Activated CD4-positive, alpha-beta T cell treated with anti-CD3 and anti-CD28 coated beads for 24 hours (primary cell): ENCODE measurements at places on chromosomes 2 and 18.

- DNase-seq, result no peak
Measured at GRCh38 chr18:12741351-12741750, 38.5 kb downstream of the PSMG2 start.

DNA sequence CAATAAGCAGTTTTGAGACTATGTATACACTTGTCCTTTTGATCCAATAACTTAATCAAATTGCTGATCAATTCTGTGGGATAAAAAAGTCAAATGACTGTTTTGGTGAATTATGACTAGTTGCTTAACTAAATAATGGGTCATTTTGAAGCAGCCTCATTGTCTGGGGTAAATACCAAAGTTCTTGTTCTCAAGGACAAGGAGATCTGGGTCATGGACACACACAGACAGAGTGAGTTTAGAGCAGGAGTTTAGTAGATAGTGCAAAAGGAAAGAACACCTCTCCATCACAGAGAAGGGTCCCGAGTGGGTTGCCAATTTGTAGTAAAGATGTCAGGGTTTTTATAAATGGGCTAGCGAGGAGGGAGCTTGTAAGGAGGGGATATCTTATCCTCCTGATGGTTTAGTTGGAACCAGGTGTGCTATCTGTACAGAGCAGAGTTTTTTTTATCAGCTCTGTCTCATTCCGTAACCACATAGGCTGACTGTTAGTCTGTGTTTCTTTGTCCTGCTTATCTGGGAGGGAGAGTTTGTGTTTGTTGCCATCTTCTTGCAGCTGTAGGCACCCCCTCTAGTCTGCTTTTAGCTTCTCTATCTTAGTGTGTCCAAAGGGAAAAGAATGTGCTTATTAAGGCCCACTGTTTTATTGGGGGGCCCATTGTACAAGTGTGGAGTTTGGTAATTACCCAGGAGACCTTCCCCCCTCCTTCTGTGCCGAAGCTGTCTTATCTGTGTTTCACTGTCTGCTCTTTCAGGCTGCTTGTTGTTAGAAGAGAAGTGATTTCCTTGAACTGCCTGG lies 48.7 kb upstream of the C1GALT1C1L start:
- DNase-seq, result no peak

GRCh38 chr2:45173513-45173912 lies 164.3 kb upstream of the SIX2 start:
- no peak for DNase-seq

GRCh38 chr2:49404108-49404507 lies 249.8 kb upstream of the FSHR start:
- no peak for DNase-seq

GRCh38 chr2:85864654-85865053 lies 24.1 kb downstream of the ST3GAL5 start:
- DNase-seq, result no peak

DNA sequence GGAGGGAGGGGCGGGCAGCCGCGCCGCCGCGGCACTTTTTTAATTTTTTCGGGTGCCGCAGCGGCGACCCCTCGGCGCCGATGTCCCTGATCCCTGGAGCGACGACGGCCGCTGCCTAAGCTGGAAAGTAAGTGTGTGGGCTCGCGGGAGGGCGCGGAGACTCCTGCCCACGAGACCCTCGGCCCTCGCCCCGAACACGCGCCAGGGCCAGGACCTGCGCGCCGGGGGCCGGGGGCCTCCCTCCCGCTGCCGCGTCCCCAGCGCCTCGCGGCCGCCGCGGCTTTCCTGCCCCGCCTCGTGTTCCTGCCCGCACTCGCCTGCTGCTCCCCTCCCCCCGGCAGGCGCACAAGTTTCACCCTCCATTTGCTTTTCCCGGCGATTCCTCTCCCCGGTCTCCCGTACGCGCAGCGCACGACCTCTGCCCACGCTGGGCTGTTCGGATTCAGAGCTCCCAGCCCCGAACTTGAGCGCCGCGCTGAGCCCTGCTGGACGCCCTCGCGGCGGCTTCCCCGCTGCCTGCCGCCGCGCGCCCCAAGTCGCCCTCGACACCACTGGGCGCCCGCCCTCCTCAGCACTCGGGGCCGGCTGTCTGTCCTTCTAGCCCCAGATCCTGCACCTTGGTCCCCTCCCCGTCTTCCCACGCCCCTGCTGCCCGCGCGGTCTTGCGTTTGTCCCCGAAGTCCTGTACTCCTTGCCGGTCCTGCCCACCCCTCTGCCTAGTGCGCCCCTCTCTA lies 507 bp downstream of the PKP4 start:
- DNase-seq, result peak; percentile 35

- DNase-seq, result no peak
Measured at GRCh38 chr18:48719974-48720654, 181.3 kb downstream of the CTIF start.

- DNase-seq, result no peak
Measured at GRCh38 chr2:122451040-122451439, 695.6 kb downstream of the TSN start.

GRCh38 chr2:144836635-144837350 lies 316.9 kb upstream of the ZEB2 start:
- DNase-seq, result no peak

DNA sequence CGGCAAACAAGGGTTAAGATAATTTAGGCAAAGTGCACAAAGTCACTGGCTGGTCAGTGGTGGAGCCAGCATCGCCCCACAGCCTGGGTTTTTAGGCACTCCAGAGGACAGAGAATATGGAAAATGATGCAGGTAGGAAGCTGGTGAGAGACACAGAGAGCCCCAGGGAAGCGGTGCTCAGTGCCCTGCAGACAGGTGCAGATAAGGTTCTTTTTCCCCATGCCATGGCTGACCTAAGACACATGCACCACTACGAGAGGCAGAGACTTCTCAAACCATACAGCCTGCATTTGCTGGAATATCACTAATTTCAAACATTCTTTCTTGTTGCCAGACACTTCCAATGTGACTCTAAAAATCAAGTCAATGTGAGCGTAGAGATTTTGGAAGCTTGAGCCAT lies 205.7 kb upstream of the APCDD1 start:
- no peak for DNase-seq

DNA sequence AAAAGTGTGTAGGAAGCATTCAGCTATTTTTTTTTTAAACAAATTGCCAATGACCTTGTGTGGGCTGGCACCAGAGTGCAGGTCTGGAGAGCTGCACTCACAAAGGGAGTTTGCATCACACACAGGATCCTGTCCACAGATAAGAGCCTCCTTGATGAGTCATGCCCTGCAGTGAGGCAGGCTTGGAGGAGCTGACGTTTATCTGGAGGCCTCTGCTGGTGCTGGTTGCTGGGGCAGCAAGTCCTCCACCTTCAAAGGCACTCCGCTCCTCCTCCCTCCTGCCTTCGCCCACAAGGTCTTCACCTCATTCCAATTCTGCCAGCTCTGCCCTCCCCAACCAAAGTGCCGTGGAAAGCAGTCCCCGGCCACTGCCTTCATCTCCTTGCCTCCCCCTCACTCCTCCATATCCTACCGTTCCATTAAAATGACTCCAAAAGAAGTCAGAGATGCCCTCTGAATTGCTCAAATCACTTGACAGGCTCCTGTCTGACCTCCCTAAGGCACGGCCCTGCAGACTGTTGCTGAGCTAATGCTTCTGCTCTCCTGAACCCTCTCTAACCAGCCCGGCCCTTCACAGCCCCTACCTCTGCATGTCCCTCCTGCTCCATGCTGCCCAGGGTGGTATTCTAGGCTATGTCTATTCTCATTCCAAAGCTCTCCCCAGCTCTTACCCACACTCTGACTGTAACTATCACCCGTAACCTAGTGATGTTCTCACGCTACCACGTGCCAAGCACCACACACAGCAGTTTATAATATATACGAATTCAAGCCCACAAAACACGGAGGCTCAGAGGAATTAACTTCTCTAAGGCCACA lies 30.9 kb downstream of the LONRF2 start:
- peak; percentile 24 for DNase-seq

GRCh38 chr2:220034426-220035130 lies 407.1 kb downstream of the SLC4A3 start:
- DNase-seq, result no peak

GRCh38 chr18:44036501-44036900 lies 644.2 kb upstream of the SETBP1 start:
- no peak for DNase-seq

DNA sequence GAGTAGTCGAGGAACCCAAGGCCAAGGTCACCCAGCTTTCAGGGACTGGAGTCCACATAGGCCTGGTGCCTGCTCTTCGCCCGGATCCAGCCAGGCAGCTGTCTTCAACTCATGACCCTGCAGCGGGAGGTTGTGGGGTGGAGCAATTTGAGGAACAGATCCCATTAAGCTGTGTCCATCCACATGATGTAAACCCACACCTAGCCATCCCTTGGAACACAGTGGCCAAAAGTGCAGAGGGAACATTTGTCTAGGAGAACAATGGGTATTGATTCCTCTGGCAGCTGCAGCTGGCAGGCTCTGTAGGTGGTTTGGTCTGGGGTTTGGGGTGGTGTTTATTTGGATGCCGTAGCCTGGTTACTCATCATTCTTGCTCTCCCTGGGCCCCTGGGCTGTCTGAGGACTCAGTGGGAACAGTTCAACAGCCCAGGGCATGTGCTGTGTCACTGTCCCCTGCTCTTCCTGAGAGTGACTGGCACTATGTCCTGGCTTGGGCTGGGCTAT lies 99.4 kb downstream of the TFCP2L1 start:
- DNase-seq, result no peak

DNA sequence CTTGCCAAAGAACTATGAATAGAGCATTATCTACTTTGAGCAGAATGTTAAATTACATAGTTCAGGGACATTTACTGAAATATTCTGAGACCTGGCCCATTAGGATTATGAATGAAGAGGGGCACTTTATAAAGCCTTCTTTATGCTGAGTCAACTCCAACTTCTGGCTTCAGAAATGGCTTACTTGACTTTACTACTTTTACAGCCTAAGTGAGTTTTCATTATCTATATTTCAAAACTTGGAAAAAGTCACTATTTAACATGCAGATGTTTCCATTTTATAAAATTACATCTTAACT lies 37.7 kb downstream of the SESTD1 start:
- DNase-seq, result no peak

DNA sequence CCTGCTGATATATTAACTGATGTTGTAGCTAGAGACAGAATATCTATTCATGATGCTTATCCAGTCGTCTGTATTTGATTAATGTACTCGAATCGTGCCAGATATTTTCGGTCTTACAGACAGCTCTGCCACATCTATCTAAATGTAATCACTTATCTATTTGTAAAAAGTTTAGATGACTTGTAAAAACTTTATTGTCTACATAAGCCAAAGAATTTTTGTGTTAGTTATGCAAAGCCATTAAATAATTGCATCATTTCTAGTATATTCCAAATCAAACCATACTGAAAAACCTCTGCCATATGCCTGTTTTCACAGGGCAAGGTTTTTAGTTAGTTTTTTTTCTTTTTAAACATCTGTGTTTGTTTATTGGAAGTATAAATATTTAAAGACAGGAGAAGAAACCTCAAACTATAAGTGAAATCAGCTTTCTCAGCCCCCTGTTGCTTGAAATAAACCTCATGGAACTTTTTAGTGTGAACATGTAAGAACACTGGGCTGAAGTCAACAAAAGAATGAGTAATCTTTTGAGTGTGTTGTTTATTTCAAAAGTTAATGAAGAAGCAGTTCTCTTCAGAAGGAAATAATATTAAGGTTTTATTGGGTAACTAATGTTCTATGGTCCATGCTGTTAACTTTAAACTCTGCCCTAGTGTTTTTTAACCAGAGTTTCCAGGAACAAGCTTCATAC lies 657.6 kb upstream of the SYT4 start:
- no peak for DNase-seq

DNA sequence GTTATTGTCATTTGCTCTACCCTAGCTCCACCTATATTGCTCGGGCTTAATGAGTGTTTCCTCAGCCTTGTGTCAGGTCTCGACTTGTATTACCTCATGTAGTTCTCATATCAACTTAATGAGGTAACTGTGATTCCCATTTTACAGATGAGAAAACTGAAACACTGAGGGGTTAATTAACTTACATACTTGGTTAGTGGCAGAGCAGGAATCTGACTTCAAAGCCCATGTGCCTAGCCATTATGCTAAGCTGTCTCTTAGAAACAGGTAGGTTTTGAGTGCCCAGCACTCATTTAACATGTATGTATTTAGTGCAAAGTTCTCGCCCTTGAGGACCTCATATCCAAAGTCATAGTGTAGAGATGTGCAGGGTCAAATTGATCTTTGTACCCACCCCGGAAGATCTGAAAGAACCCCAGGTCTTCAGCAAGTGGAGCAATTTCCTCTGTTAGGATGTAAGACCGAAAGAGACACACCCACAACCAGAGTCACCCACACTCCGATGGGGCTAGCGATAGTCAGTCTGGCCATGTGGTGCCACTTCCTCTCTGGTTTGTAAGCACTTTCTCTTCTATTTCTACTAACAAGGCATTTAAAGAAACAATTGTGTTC lies 121.0 kb upstream of the SLC39A10 start:
- DNase-seq, result peak; percentile 43

DNA sequence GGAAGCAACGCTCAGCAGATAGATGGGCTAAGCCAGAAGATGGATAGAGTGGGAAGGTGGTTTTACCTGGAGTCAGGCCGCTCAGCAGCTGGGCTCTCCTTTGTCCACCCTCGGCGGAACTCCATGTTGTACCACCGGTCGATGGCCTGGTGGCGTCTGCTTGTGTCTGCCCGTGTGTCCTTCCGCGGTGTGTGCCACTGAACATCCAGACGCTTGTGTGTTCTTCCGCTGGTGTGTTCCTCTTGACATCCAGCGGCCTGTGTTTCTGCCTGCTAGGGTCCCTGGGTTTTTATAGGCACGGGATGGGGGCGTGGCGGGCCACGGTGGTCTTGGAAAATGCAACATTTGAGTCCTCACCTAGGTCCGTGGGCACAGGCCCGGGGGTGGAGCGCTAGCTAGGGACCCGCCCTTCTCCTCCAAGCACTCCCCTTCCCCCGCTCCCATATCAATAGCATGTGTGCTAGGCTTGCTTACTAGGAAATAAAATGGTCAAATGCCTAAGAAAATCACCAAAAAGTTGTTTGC lies 1431.7 kb upstream of the ACVR2A start:
- no peak for DNase-seq

GRCh38 chr18:30992231-30992630 lies 50.3 kb downstream of the DSC3 start:
- DNase-seq, result no peak
